ENCODE measurements at places on chromosomes 2 and 18.

DNA sequence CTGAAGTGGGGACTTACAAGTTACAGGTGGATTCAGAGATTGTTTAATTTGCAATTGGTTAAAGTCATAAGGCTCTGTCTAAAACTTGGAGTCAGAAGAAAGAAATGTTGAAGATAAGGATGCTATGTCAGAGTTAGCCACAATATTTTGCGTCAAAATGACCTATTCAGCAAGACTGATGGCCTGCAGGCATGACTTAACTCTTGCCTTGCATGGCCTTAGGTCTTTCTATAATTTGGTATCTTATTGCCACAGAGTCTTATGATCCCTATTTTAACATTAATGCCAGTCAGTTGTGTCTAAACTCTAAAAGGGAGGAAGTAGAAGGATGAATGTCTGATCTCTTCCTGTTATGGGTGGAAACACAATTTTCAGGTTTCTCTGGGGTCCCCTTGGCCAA is 5.2 kb upstream of the COMMD1 start:
- DNase-seq: no peak

DNA sequence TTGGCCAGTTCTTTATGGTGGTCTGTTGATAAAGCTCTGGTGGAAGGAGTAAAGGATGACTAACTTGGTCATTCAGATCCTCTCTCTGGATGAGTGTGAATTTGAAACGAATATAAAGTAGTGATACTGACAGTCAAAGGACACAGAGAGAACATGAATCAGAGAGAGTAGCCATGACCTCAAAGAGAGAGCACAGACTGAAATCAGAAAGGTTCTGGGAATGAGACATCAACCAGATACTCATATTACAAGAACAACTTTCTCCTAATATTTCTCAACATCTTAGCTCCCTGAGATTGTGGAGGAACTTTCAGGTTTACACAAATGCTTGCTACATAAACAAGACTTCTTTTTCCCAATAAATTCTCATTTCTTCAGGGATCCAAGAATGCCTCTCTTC is 849.1 kb upstream of the CHAC2 start:
- DNase-seq: no peak

- DNase-seq: no peak
Measured at GRCh38 chr2:123453772-123454171, 571.3 kb upstream of the CNTNAP5 start.

- DNase-seq: no peak
Measured at GRCh38 chr2:101617796-101618195, 79.7 kb upstream of the MAP4K4 start.

DNA sequence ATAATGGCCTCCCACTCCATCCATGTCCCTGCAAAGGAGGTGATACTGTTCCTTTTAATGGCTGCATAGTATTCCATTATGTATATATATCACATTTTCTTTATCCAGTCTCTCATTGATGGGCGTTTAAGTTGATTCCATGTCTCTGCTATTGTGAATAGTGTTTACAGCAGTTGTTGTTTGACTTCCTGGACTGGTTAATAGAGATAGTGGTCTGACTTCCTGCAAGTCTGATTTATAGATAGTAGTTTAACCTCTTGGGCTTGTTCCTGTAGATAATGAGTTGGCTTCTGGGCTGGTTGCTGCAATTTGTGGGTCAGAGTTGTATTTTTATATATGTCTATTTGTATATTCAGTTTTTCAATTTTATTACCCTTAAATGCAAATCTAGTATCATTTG is 145.4 kb downstream of the ARL6IP6 start:
- DNase-seq: no peak

- no peak for DNase-seq
Measured at GRCh38 chr18:6251084-6251483, 163.6 kb downstream of the L3MBTL4 start.

- DNase-seq: no peak
Measured at GRCh38 chr18:24923138-24923537, 428.8 kb downstream of the ZNF521 start.

GRCh38 chr18:52679354-52679753 is 339.4 kb downstream of the DCC start:
- no peak for DNase-seq

DNA sequence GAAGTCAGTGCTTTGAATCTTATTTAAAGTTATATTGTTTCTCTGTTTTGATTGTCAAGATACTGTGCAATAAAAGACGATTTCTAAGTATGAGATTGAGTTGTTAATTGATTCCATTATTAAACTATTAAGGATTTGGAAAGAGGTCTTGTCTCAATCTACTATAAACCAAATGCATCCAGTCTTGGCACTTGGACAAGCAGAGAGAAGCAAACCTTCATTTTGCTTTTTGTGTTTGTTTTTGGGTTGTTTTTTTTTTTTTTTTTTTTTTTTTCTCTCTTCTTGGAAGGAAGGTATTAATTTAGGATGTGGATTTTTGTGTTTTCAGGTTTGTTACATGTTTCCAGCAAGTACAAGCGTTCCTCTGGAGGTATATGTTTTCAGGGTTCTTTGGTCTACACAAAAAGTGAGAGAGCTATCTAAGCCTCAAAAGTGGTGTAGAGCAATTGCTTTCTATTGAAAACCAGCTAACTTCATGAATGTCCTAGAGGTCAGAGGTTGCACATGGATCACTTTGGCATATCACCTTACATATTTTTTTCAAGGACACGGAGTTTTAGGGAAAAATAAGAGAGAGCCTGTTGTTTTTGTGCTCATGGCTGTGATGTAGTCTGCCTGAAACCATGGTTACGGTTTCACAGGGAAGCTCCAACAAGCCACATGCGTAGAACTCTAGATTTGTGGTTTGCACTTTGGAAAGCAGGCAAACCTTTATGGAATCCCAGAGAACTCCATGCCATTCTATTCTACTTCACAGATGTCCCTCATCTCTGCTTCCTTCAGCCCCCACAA is 1.8 kb downstream of the PRKCE start:
- no peak for DNase-seq

GRCh38 chr2:64640153-64641044 is 13.3 kb downstream of the SERTAD2 start:
- DNase-seq: no peak

DNA sequence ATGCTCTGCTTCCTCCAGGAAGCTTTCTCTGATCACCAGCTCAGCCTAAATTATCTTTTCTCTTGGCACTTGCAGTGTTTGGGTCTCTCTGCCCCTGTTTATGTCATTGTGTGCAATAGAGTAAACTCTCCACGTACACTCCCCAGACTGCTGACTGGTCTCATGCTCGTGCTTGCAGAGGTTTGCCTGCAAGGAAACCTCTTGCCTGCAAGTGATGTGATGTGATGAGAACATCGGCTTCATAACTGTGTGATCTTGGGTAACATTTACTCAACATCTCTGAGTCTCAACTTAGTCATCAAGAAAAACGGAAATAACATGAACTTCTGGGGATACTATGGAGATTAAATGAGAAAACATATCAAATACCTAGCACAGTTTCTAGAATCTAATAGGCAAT is 92.3 kb downstream of the BIN1 start:
- no peak for DNase-seq

- DNase-seq: no peak
Measured at GRCh38 chr2:109646961-109647360, 32.8 kb downstream of the SOWAHC start.

- DNase-seq: no peak
Measured at GRCh38 chr2:216657086-216657855, 24.1 kb downstream of the IGFBP2 start.

- no peak for DNase-seq
Measured at GRCh38 chr2:235052514-235053354, 100.9 kb downstream of the SH3BP4 start.

DNA sequence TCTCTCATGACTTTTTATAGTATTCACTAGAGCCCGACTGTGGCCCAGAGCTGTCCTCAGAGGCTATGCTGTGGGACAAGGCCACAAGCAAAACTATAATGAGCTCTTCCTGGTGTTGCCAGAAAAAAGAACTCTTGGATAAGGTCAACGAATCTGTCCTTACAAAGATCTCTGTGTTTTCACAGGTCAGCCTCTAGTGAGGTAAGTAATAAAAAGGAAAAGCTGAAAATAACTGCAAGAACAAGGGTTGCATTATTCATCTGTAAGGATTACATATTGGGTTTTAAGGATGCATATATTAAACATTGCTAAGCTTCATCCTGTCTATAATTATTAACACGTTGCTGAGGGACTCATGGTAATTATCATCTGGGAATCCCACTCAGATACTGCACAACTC is 62.8 kb upstream of the ATL2 start:
- no peak for DNase-seq

- DNase-seq: no peak
Measured at GRCh38 chr2:54558188-54559005, 102.3 kb downstream of the SPTBN1 start.

DNA sequence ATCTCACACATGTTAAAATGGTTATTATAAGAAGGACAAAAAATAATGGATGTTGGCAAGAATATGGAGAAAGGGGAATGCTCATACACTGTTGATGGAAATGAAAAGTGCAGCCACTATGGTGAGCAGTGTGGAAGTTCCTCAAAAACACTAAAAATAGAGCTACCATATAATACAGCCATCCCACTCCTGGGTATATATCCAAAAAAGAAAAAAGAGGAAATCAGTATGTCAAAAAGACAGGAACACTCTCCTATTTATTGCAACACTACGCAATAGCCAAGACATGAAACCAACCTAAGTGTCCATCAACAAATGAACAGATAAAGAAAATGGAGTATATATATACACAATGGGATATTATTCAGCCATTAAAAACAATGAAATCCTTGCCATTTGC is 642.6 kb downstream of the RNF144A start:
- DNase-seq: no peak

GRCh38 chr2:96099861-96100798 is 16.2 kb downstream of the ADRA2B start:
- no peak for DNase-seq

DNA sequence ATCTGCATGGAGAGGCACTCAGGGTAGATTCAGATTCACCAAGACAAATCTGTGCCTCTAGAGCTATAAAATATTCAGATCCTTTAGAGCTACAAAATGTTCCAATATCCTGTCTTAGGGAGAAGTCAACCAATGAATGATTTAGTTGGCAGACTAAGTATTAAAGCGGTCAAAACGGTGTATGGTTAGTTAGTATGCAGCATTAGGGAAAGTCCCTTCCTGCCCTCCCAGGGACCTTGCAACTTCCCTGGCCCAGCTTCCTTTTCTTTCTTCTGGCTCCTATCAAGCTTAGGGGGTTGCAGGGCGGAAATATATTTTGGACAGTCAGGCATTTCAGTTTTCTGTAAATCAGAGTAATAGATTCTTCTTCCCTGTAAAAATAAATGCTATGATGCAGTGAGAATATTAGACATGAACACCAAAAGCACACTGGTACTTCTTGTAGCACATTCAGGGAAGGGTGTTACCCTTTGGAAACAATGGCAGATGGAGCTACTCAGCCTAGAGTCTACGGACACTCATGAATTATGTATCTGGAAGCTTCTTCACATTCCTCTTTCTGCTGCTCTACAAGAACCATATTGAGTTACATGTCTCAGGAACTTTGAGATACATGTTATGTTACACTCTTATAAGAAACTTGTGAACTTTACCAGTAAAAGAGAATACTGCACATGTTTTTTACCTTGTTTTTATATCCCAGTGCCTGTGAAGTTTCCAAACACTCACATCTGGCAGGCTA is 45.7 kb downstream of the CCDC93 start:
- no peak for DNase-seq

DNA sequence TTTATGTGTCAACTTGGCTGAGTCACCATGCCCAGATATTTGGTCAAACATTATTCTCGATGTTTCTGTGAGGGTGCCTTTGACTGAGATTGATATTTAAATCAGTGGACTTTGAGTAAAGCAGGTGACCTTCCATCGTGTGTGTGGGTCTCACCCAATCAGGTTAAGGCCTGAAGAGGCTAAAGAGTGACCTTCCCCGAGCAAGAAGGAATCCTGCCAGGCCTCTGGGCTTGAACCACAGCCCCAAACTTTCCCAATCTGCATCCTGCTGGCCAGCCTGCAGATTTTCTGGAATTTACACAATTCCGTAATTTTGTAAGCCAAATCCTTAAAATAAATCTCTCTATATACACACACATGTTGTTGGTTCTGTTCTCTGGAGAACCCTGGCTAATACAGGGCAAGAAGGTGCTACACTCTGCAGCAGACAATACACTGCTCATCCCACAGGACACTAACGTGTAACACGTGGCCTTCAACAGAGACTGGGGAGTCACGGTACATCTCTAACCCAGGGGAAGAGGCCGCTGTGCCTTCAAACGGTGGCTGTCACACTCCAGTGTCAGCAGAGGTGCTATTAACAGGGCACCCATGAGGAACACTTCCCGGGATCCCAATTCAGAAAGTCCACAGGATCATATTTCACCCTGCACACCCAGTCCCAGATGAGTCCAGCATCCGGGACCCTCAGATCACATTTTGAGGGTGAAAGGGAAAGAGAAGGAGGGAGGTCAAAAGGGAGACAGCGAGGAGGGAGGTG is 113.1 kb upstream of the ID2 start:
- DNase-seq: no peak

- DNase-seq: no peak
Measured at GRCh38 chr2:179788104-179788503, 73.3 kb downstream of the ZNF385B start.

- DNase-seq: no peak
Measured at GRCh38 chr2:147558620-147559019, 286.2 kb upstream of the ACVR2A start.

DNA sequence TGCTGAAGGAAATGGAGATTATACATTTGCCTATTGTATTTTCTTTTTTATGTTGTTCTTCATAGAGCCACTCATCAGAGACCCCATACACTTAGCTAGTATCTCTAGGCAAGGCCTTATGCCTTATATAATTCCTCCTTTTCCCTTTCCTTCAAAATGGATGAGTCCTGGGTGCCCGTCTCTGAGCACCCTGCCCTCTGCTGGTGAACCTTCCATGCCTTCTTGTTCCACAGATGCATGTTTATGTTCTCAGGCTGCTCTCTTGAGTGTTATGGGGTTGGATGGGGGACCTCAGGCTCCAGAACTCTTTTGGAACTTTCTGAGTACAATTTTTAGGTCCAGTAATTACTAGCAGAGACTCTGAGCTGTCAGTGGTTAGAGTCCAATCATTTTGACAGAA is 368.6 kb upstream of the SPRED2 start:
- no peak for DNase-seq

- no peak for DNase-seq
Measured at GRCh38 chr18:49023271-49023937, 72.6 kb upstream of the SMAD7 start.

DNA sequence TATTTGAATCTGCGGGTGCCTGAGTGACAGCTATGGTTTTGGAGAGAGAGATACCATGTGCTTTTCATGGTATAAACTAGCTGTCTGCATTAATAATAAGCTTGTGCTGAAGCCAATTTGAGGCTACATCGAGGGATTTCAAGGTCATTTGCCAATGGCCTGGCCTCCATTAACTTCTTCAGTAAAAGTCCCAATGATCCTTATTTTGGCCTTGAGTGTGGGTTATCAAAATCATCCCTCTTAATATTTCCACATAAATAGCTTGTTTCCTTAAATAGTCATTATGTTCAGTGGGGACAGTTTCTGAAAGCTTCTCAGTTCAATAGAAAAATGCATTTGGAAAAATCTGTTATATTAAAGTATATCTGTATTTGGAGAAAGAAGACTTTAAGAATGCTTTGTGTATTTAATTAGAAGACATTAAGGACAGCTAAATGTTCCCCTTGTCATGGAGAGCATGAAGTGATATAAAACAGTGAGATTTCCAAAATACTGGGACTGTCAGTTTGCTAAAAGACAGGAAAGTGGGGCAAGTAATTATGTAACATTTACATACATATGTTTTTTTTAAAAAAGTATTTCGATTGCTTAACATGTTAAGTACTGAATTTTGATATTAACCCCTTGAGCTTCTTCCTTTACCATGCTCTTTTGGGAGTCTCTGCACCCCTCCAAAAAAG is 355.5 kb upstream of the ZEB2 start:
- no peak for DNase-seq

All from cerebellar nuclear complex (tissue), 1 donor.